ENCODE measurements at places on chromosomes 11 and 22.

GRCh38 chr11:41866525-41866924, 407.1 kb upstream of the LRRC4C start:
- no peak for DNase-seq

DNA sequence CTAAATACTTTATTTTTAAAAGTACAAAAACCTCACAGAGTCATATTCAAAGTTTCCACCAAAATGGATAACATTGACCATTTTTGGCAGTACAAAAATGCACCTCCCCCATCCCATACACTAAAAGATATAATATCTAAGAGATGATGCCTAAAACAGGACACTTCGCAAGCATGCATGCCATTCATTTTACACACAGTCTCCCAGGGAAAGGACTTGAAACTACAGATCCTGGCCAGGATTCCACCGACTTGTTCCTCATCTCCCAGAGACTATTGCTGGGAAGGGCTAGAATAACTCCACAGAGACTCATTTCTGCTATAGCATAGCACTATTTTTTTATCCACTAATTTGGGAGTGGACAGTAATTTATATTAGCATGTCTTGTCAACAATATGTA, 81.7 kb downstream of the MTNR1B start:
- DNase-seq, result no peak

- no peak for DNase-seq
These were observed 28.5 kb downstream of the DCDC1 start for GRCh38 chr11:31340903-31341572.

DNA sequence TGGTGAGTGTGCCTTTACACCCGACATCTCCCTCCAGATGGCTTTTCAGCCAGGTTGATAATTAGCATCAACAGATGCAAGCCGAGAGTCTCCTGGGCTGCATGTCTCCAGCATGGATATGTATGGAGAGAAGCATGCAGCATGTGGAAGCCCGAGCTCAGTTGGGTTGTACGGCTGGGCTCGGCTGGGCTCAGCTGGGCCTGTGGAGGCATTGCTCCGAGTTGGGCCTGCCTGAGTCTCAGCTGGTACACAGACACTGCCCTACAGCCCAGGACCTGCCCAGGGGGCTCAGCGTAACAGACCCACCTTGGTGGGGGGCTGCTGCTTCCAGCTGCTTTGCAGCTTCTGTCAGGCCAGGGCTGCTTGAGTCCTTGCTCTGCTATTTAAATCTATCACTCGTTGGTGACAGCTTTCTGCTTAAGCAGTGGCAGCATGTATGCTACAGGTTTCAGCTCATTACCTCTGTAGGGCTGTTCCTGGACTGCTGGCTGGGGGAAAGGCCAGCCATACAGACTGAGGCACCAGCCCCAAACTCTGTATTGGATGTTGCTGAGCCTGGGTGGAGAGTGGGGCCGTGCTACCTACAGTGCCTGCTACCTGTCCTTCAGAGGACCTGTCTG, 115.5 kb downstream of the TEAD1 start:
- DNase-seq, result no peak

DNA sequence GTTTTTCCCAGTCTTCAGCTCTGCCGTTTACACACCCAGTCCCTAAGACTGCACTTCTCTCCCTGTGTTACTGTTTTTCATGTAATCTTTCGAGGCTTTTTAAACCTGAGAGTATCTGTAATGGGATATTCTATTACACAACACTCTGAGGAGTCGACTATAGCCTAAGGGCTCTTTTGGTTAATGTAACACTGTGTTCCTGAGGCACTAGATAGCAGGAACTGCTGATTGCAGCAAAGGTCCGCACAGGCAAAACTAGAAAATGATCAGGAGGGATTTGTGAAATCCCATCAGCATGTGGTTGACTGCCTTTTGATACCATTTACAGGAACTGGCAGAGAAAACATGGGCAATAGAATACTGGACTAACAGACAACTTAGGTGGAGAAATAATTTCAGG, 512.3 kb upstream of the RAG2 start:
- DNase-seq, result no peak

DNA sequence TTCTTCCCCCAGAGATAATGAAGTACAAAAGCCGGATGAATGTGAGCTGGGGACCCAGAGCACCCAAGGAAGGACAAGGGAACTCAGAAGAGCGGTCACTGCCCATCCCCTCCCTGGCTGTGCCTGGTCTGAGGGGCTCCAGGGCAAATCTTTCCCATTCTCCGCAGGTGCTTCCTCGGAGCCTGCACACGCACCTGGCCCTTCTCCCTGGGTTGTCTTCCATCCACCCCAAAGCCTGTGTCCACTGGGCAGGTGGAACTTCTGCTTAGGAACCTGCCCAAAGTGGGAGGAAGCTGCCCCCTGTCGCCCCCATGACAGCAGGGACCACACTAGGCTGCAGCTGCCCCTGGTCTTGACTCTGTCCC, 121.0 kb upstream of the FGF3 start:
- no peak for DNase-seq

DNA sequence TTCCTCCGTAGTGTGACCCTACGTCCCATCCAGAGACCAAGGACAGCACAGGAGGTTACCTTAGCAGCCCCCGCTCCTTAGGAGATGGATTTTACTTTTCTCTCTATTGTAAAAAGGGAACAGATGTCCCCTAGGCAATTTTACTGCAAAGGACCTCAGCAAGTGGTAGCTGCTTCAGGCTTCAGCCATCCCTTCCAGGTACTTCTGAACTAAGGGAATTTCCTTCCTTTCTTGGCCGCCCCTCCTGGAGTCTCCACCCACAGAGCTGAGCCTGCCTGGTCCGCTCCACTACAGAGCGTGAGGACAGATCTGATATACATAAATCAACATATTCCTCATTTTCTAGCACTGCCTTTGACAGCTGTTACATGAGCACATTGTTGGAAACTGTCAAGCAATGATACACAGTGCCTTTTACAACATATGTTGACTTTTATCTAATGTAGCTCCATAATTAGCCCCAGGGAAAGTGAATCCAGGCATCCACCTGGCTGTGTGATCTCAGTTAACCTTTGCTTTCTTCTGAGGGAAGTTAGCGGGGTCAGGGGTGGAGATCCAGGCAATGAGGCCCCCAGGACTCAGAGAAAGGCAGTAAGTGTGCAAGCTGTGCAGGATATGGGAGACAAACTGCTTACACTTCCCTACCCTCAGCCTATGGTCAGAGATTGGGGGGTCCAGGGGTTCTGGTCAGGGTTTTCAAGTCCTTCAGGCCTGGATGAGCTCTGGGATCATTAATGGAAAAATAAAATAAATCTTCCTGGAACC, 51.9 kb downstream of the SPATA19 start:
- DNase-seq, result no peak

GRCh38 chr11:30545507-30545906, 40.6 kb downstream of the MPPED2 start:
- no peak for DNase-seq

- DNase-seq, result peak; percentile 41
These were observed 2.9 kb upstream of the MTFP1 start for GRCh38 chr22:30422481-30423300.

DNA sequence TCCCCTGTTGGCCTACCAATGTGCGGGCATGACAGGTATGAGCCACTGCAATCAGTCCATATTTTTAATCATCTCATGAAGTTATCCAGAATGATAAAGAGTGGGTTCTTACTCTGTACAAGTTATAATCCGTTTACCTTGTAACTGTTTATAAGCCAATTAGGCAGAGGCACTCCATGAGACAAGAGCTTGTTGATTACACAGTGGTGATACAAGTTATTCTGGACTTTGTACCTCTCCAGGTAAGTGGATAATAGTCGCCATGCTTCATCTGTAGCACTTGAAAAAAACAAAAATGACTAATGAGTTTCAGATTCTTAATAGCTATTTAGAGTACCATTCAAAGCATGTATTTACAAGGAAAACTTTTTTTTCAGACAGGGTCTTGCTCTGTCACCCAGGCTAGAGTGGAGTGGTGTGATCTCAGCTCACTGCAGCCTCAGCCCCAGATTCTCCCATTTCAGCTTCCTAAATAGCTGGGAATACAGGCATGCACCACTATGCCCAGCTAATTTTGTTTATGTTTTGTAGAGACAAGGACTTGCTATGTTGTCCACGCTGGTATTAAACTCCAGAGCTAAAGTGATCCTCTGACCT, 17.7 kb upstream of the FNBP4 start:
- DNase-seq, result no peak

- no peak for DNase-seq
These were observed 46.1 kb downstream of the PISD start for GRCh38 chr22:31615940-31616314.

Measured in stimulated activated CD4-positive, alpha-beta T cell treated with anti-CD3 and anti-CD28 coated beads, Interleukin-2, amount 100 ng/mL, for 48 hours (primary cell).